ENCODE measurements at places on chromosomes 12 and 14.

DNA sequence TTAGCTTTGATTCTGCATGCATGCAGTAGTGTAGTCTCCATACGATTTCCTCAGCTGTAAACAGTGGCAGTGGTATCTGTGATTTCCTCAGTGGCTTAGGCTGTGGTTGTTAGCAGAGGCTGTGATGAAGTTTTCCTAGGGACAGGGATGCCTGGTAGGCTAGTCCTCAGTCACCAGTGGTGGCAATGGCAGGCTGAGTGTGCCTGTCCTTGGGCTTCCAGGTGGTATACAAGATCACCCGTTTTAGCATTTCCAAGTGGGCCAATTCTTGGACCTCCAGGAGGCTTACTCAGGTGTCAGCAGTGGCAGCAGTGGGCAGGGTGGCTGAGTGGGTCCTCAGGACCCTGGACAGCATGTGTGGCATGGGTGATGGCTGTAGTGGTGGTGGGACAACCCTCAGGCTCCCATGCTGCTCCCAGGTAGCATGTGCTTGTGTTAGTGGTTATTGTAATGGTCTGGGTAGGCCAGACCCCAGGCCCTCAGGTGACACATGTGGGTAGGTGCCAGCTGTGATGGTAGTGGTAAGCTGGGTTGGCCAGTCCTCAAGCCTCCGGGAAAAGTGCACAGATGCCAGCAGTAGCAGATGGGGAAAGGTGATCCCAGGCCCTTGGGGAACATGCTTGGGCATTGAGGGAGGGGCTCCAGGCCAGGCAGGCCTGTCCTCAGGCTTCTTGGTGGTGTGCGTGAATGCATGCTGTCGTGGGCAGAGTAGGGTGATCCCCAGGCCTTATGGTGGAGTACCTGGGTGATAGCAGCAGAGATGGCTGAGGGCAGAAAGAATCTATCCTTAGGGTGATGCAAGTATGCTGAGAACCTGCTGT is 146.5 kb downstream of the PAPOLA start:
- DNase-seq: no peak

DNA sequence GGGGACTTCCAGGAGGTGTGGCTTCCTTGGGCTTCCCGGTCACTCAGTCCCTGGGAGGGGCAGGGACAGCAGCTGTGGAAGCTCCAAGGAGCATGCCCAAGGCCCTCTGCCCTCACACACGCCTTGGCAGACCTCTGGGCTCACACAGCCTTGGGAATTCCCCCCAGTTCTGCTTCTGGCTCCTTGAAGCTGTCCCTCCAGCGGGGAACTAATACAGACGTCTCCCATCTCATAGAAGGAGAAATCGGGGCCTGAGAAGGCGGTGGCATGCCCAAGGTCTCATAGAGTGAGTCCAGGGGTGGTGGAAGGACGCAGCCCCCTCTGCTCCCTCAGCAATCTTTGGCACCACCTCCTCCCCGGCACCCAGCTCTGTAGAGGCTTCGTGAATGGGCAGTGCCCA is 15.7 kb upstream of the TMEM119 start:
- peak; percentile 53 for DNase-seq

DNA sequence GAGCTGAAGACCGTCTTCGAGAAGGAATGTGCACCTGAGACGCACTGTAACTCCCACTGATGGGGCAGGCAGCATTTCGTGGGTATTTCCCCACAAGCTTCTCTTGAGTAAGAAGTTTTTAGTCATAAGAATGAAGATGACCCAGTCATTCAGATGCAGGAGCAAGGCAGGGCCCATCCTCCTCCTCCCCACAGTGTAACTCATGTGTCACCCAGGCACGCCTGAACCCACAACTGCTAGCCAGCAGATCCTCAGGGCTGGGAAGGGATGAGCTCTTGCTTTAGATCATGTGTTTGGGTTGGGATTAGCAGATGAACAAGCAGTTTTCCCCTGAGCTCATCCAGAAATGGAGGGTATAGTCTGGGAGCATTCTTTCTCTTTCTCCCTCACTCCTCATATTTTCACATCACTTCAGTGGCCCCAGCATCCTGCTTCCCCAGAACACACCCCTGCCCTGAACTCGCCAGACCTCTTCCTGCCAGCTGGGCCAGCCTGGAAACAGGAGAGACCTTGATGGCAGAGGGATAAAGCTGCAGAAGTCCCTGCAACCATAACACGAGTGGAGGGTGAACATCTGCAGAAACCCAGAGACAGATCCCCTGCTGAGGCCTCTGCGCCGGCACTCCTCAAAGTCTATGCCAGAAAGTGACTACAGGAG is 73.3 kb downstream of the B4GALNT3 start:
- peak; percentile 15 for DNase-seq

DNA sequence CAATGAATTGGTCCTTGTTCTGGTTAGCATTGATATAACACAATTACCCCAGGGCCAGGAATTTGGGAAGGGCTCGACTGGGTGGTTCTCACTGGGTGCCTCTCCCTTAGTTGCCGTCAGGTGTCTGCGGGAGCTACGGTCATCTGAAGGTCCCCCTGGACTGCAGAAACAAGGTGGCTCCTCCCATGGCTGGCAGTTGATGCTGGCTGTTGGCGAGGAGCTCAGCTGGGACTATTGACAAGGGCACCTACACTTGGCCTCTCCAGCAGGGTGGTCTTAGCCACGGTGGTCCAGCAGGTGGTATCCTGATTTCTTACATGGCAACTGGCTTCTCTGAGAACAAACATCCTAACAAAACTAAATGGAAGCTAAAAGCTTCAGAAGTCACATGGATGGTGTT is 41.0 kb upstream of the RGS6 start:
- DNase-seq: no peak

GRCh38 chr12:27781680-27782079 is 1.6 kb upstream of the MANSC4 start:
- DNase-seq: no peak

- DNase-seq: no peak
Measured at GRCh38 chr12:915090-915489, 34.4 kb downstream of the RAD52 start.

DNA sequence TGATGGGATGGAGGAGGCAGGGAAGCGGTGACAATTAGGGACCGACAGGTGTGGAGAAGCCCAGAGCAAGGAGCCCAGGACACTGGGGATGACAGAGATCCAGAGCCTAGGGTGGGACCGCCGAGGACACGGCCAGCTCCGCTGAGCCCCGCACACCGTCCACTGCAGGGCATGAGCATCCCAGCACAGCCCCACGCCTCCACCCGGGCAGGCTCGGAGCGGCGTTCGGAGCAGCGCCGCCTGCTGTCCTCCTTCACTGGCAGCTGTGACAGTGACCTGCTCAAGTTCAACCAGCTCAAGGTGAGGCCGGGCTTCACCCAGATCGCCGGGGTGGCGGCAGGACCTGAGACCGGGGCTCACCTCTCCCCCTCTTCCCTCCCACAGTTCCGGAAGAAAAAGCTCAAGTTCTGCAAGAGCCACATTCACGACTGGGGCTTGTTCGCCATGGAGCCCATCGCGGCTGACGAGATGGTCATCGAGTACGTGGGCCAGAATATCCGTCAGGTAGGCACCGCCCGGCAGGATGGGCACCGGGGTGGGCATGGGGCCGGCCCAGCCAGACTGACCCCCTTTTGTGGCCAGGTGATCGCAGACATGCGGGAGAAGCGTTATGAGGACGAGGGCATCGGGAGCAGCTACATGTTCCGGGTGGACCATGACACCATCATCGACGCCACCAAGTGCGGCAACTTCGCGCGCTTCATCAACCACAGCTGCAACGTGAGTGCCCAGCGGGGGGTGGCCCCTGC is 23.7 kb downstream of the SETD1B start:
- no peak for DNase-seq

DNA sequence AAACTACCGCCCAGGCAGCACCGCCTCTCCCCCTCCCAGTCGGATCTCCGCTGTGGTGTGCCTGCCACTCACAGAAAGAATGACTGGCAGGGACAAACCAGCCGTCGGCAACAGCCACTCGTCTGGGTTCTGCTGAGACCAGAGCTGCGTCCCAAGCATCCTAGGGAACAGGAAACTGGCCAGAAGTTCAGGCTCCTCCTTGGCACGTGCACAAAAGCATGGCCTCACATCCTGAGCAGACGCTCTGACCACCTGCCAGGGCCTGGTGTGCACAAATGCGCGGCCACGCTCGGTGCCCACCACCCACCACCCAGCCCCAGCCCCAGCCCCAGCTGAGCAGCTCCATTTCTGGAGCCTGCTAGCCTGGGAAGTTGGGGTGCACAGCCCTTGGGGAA is 214.8 kb downstream of the DPF3 start:
- DNase-seq: no peak

DNA sequence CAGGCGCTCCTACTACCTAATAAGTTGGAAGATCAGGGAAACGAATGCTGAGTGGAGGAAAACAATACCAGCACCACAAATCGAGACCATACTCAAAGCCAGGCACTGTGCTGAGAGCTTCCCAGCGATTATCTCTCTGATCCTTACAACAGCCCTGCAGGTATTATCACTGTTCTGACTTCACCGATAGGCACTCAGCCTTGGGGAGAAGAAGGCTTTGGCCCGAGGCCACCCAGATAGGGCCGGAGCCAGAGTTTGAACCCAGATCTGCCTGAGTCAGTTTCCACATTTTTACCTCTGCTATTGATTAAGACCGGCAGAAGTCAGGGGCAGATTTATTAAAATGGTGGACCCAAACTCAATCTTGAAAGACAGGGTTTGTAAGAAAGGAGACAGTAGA is 4.9 kb downstream of the SVOP start:
- DNase-seq: no peak

- DNase-seq: peak; percentile 62
Measured at GRCh38 chr12:95218150-95219133, 835 bp downstream of the VEZT start.

GRCh38 chr12:103268831-103269514 is 226.8 kb downstream of the C12orf42 start:
- no peak for DNase-seq

DNA sequence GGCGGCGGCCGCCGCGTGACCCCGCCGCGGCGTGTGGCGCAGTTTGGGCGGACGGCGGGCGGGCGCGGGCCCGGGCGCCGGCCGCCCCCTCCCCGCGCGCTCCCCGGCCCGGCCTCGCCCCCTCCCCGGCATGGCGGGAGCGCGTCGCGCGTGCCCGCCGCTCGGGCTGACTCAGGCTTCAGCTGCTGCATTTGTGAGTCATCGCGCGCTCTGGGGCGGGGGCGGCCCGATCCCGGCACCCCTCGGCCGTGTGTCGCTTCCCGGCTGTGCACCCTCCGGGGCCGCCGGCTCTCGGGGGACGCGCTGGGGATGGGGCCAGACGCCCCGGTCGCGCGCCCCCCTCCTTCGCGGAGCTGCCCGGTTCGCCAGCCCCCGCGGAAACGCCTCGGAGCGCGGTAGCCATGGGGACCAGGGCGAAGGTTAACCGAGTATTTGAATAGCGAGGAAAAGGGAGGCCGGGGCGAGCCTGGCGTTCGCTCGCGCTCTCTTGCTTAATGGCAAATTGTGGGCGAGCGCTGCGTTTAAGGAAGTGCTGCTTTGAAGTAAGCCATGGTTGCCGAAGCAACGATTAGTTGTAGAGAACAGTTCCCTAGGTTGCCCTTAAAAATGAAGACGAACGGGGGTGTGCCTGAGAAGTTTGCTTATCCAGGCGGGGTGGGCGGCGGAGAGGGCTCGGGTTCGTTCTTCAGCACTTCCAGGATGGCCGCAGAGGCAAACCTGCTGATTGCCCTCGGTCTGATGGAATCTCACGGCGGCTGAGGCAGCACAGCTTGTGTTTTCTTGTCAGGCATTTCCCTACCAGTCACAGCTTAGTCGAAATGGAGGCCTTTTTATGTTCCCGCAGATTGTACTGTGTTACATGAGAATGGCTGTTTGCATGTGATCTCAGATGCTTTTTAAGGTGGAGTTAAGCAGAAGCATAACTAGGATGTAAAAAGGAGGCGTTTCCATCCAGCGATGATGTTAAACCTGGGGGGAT is 896 bp downstream of the EIF5 start:
- peak; percentile 57 for DNase-seq

GRCh38 chr12:70840656-70841350 is 79.7 kb downstream of the PTPRR start:
- no peak for DNase-seq

- no peak for DNase-seq
Measured at GRCh38 chr12:49587174-49587908, 18.1 kb downstream of the FAM186B start.

- DNase-seq: no peak
Measured at GRCh38 chr14:89922031-89922907, 32.3 kb downstream of the EFCAB11 start.

- no peak for DNase-seq
Measured at GRCh38 chr12:117162167-117162539, 28.1 kb downstream of the FBXO21 start.

- no peak for DNase-seq
Measured at GRCh38 chr12:17507336-17507735, 582.7 kb downstream of the RERGL start.

- peak; percentile 24 for DNase-seq
Measured at GRCh38 chr12:107581619-107582015, 104.0 kb upstream of the PWP1 start.

GRCh38 chr14:23055621-23056144 is 1.6 kb downstream of the CDH24 start:
- DNase-seq: no peak

GRCh38 chr12:101885912-101886561 is 8.7 kb downstream of the DRAM1 start:
- DNase-seq: peak; percentile 50

DNA sequence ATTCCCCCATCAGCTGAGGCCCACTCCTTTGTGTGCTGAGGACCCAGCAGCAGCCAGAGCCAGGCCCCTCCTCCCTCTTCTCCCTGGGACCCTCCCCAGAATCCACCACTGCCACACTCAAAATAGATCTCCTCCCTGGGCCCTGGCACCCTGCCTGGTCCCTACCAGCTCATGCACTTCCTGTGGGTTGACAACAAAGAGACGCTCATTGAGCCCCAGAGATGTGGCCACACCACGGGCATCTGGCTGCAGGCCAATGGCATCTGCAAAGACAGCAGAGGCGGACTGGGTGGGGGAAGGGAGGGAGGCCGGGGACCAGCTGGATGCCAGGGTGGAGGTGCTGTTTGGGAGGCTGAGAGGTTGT is 16.0 kb upstream of the ENDOU start:
- DNase-seq: peak; percentile 78

DNA sequence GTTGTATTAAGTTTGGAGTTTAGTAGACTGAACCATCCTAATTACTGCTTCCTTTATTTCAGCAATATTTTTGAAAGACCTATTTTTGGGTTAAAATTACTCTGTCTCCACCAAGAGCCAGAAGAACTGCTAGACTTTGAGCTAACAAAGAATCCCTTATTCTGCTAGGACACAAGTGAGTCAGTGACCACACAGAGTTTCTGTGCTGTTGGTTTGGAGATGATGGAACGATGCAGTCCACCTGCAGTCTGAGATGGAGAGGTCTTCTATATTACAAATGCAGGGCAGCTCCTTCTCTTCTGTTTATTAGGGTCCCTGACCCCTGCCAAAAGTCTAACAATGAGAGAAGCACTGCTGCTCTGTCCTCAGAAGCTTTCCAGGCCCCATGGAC is 6.7 kb upstream of the STXBP6 start:
- no peak for DNase-seq

GRCh38 chr12:68250454-68250853 is 3.0 kb downstream of the IL22 start:
- DNase-seq: no peak

DNA sequence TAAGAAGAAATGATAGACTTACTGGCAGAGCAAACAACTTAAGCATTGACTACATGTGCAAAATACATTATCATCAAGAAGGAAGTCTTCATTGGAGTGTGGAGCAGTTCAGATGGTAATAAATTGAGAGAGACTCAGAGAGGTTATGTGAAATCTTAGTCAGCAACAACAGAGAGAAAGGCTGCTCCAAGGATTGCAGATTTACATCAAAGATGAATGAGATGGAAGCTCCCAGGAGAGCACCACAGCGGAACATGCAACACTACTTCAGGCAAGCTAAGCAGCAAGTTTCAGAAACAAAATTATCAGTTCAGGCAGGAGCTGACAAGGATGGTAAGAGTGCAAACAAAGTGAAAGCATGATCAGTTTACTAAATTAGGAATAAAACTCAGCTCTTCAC is 882.3 kb downstream of the LRFN5 start:
- no peak for DNase-seq

Data from renal cortical epithelial cell (primary cell).